ENCODE measurements at places on chromosomes 1 and 21.

- no peak for DNase-seq
These were observed 4.3 kb upstream of the FOXD2 start for GRCh38 chr1:47433477-47434050.

- DNase-seq: no peak
These were observed 3.4 kb downstream of the DIRAS3 start for GRCh38 chr1:68046885-68047658.

DNA sequence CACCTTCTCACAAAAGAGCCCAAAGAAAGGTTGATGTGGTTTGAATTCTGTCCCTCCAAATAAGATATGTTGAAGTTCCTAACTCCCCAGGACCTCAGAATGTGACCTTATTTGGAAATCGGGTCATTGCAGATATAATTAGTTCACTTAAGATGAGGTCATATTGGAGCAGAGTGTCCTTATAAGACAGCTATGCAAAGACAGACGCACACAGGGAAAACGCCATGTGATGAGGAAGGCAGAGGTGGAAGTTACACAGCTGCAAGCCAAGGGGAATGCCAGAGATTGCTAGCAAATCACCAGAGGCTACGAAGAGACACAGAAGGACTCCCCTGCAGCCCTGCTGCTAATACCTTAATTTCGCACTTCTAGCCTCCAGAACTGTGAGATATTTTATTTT lies 5.2 kb upstream of the ABCB10 start:
- DNase-seq: no peak

DNA sequence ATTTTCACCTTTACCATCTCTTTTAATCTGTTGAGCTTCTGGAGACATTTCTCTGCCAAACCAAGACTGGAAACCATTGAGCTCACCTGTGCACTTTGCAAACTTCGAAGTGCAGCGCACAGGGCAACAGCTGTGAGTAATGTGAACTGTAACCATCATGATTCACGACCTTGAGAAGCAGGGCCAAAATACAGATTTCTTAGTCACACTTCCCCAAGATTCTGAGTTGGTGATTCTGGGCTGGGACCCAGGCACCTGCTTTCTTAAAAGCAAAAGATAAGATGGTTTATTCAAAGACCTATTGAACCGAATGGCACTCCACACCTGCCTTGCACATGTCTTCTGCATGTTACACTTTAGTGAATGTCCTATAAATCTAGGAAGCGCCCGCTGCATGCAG lies 10.2 kb downstream of the AGTRAP start:
- no peak for DNase-seq

DNA sequence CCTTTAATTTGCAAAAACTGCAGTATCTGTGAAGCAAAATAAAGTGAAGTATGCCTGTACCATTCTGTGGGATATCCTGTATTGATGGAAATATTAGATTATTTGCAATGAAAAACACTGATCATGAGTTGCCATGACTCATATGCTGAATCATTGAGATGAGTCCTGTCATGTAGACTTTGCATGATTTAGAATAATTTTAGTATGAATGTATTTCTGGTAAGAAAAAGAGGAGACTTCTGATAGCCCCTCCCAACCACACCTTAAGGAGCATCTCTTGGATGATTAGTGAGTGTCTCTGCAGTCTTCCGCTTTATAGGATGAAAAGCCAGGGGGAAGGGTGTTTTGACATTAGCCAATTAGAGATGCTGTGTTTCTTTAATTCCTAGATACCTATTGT lies 55.2 kb upstream of the PTGS2 start:
- DNase-seq: no peak

DNA sequence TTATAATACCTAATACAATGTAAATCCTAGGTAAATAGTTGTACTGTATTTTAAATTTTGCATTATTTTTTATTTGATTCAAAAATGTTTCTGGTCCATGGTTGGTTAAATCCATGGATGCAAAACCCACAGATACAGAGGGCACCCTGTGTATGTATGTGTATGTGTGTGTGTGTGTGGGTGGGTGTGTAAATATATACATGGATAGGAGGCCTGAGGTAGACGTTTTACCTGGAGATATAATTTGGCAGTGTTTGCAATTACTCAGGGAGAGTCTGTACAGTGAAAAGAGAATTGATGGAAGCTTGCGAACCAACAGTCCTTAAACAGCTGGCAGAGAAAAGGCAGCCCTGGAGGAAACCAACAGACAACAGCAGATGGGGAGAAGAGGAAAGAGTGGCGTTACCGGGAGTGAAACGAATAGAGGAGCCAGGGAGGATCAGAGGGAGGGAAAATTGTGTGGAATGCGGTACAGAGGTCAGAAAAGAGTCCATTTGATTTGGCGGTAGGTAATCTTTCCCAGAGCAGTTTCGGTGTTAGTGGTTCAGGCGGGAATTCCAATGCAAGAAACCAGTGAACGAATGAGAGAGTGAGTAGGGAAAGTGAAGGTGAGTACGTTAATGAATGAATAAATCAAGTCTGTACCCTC lies 47.9 kb upstream of the NBL1 start:
- DNase-seq: no peak

DNA sequence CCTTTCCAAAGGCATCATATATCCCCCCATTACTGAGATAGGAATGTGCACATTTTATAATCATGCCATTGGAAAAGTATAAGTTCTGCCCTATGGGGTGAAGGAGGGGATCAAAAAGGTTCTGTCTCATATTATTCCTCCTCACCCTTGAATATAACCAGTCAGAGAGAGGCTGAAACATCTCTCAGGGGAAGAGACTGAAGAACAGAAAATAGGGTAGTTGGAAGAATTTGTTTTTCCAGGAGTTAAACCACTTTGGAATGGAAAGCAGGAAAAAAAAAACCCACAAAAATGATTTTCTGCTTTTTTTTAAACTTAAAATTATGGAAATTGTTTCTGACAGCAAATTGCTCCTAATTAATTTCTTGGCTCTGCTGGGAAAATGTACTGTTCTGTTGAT lies 52.8 kb upstream of the BEND5 start:
- no peak for DNase-seq

DNA sequence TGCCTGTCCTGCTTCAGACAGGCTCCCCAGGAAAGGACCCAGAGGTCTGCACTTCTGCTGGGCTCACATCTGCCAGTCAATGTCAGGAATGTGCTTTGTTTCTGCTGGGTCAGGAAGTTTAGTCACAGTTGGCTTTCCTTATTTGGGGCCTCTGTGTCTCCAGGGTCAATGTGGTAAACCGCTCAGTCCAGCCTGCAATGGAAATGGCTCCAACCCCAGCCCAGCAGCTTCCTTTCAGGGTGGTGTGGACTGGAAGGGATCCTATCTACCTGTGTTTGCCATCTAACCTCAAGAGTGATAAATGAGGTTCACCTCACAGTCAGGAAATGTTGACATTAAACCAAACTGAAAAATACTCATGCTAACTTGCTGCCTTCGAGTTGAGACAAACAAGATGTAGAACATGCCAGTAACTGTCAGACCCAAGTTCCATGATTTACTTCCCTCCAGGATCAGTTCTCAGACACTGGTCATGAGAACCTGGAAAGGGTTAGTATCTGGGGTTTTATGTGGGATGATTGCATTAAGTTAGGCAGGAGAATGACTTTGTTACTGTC lies 20.3 kb downstream of the ENO1 start:
- DNase-seq: no peak
